ENCODE measurements at places on chromosomes 7 and 10.

DNA sequence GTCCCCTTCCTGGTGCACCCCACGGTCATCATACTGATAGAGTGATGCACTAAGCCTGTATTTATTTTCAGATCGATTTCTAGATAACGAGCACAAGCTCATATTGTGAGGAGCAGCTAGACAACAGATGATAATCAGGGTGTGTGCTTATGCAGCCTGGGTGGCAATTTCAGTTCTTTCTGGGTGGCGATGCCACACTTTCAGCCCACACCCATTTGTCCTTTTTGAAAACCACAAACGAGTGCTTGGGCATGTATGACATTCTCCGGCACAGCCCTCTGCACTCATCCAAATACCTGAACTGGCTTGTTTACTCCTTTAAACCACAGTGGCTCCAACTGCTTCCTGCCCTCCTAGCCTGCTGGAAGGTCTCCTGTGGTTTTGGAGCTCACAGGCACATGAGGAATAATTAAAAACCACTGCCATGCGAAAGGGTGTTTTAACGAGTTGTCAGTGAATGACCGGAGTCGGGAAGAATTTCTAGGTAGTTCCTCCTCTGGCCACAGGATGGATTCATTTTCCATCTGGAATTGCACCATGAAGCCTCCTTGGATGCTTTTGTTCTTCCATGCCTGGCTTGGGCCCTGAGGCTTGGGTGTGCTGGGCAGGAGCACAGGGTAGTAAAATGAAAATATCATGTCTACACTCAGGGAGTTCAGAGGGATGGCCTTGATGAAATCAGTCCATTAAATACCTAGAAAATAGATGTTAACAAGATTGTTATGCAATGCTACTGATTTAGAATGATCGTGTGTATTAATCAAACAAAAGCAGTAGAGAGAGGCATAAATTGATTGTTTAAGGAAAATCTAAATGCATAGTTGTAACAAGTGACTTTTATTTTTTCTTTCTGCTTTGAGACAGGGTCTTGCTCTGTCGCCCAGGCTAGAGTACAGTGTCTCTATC, 52.4 kb upstream of the ITGB1 start:
- no peak for DNase-seq

- no peak for DNase-seq
Measured at GRCh38 chr10:101292194-101293006, 61.6 kb upstream of the BTRC start.

- DNase-seq = no peak
Measured at GRCh38 chr10:69679736-69680135, 49.7 kb downstream of the FAM241B start.

- DNase-seq = peak; percentile 62
Measured at GRCh38 chr10:113503930-113504329, 48.9 kb upstream of the HABP2 start.

DNA sequence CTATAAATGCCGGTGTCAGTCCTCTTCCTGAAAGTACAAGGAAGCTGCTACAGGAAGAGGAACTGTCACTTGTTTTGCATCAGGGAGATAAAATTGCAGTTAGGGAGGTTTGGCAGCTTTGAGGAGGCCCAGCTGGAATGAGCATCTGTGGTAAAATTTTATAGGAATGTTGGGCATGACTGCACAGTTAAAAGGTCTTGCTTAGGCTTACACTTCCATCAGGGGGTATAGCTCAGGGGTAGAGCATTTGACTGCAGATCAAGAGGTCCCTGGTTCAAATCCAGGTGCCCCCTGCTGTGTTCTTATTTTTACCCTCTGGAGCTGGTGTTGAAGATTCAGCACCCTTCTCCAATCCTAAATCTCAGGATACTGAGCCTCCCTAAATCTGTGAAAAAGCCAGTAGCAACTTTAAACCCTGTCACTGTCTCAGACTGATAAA, 65.9 kb downstream of the ZNF467 start:
- no peak for DNase-seq

DNA sequence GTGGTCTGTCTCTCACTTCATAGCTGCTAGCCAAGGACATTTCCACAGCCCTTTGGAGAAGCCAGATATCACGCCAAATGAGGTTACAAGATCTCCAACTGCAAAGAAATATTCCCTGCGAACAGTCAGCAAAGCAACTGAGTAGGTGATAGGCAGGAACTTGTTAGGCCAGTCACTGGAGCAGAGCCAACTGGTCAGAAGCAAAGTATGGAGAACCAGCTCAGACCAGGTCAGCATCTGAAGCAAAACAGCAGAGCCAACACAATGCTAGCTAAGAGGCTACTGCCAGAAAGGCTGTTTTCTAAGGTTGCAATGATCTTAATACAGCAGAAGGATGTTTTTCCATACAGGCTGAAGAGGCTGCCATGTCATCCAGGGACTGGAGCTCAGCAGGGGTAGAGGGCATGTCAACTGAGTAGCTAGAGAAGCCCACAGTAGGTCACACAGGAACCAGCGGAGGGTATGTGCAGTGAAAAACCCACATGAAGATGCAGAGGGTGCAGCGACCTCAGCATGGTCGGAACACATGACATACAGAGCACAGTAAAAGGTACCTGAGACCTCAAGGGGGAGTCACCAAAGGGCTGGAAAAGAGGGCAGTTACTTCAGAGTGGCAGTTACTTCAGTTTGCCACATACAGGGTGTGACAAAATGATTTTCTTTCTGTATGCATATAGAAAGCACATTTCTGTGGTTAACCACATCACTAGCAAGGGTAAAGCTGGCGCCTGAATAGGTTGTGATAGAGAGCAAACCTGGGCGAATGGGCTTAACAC, 8.9 kb downstream of the SEC31B start:
- no peak for DNase-seq

DNA sequence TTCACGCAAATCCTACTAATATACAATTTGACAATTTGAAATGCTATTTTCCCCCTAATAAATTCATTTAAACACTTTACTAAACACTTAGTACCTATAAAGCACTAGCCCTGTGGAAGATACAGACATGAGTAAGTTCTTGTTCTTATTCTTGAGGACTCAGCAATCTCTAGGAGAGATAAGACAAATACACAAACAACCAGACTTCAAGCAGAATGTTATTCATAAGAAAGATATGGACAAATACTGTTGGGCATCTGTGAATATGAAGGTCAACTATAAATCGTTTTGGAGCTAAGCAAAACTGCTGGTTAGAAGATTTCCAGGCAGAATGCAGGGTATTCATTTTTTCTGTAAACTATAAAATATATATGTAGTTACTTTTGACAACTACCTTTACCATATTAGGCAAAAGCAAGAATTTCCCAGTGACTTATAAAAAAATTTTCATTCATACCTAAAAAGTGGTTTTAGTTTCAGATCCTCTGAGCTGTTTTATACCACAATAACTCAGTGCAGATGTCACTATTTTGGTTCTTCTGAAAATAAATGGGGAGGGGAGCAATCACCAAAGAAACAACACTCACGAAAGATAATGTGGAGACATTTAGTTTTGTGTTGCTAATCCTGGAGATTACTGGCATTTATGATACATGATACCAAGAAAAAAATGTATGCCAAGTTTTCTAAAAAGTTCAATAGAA, 3.8 kb downstream of the VPS41 start:
- DNase-seq = peak; percentile 39

GRCh38 chr10:48792121-48792520, 107.4 kb downstream of the WDFY4 start:
- no peak for DNase-seq

GRCh38 chr7:23333671-23334246, 34.6 kb downstream of the MALSU1 start:
- DNase-seq = no peak

DNA sequence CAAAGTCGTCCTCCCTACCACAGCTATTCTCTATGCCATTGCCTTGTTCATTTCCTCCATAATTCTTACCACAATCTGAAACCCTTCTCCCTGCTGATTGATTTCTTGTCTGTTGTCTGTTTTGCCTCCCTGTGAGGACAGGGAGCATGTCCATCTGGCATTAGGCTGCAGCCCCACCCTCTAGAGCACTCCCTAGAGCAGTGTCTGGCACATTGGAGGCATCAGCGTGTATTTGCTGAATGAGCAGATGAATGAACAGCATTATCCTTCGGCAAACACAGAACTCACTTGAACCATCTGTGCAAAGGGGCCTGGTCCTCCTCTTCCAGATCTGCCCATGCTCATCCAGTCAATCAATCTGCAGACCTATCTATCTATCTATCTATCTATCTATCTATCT, 5.1 kb upstream of the DMBT1 start:
- DNase-seq = no peak

- peak; percentile 54 for DNase-seq
Measured at GRCh38 chr10:33335801-33336581, 1.5 kb upstream of the NRP1 start.

DNA sequence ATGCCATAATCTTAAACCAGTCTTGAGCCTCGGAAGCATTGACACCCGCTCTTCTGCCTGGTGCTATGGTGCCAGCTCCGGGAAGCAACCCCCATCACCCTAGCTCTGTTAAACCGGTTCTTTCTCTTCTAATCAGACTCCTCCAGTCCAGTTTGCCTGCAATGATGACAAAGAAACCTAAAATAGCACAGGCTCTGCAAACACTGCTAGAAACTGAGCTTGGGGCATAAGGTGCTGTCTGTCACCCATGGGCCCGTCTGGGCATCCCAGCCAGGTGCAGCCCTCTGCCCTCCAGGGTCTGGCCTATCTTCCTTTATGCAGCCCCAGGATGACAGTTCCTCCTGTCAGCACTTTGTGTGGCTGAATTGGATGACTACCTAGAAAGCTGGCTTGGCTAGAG, 14.2 kb upstream of the CAMK2G start:
- DNase-seq = no peak
